Stimulated activated CD4-positive, alpha-beta T cell treated with anti-CD3 and anti-CD28 coated beads, Interleukin-12 subunit alpha, Interleukin-12 subunit beta, amount 100 ng/mL, for 4 hours (primary cell): ENCODE measurements at places on chromosomes 6 and 20.

DNA sequence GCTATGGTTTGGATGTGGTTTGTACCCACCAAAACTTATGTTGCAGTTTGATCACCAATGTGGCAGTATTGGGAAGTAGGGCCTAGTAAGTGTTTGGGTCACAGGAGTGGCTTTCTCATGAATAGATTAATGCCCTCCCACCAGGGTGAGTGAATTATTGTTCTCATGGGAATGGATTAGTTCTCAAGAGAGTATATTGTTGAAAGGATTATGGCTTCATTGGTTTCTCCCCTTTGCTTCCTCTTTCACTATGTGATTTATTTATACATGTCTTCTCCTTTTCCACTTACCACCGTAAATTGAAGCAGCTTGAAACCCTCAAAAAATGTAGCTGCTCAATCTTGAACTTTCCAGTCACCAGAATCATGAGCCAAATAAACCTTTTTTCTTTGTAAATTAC is 10.8 kb downstream of the UFL1 start:
- DNase-seq: no peak

- DNase-seq: no peak
Observed at GRCh38 chr20:5770987-5771318, 20.8 kb downstream of the SHLD1 start.

- DNase-seq: no peak
Observed at GRCh38 chr20:20230741-20231140, 137.2 kb upstream of the INSM1 start.

DNA sequence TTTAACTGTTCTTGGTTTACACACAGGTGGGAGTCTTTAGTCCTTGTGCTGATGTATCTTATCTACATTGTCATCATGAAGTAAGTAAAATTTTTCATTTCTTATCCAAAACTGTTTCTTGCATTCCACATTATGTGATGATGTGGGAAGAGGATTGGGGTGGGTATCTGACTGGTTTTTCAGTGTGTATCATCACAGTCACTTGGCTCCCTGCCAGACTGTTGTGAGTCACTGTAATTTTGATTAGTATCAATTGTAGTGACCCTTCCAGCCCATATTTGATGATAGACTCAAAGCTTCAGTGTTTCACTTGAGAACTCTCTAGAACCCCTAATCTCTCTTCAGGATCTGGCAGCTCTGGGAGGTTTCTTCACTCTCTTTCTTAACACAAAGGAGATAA is 84.5 kb upstream of the RIN2 start:
- DNase-seq: no peak
